ENCODE measurements at places on chromosomes 5 and 9. TPM values are rescaled to one million over a fixed set of nuclear protein-coding genes. Genes with fewer than 3 reads are reported as not detected.

- H3K27ac ChIP-seq: no peak overlapping the region
- no peaks in the 10 kb centered on the region for H3K4me1 ChIP-seq
- no peak overlapping the region for H3K4me3 ChIP-seq
- no peaks in the 10 kb centered on the region for H3K36me3 ChIP-seq
- H3K27me3 ChIP-seq: no peaks in the 10 kb centered on the region
Measured at GRCh38 chr9:127588740-127589506, 23.2 kb upstream of the STXBP1 start.

Gene FOXI1
- not detected for polyA plus RNA-seq

DNA sequence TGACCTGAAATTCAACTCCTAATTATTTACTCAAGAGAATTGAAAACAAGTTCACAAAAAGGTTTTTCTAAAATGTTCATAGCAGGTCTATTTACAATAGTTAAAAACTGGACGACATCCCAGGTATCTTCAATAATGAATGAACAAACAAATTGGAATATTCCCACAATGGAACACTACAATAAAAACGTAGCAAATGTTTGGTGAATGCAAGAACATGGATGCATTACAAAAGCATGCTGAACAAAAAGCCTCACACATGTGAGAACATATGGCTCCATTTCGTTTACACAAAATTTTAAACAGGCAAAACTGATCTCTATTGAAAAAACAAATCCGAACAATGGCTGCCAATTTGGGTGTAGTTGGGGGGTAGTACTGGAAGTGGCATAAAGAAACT lies 669.9 kb downstream of the MTRR start:
- no peaks in the 10 kb centered on the region for H3K4me1 ChIP-seq
- no peak for DNase-seq
- H3K4me3 ChIP-seq: no peak overlapping the region
- H3K36me3 ChIP-seq: no peaks in the 10 kb centered on the region

DNA sequence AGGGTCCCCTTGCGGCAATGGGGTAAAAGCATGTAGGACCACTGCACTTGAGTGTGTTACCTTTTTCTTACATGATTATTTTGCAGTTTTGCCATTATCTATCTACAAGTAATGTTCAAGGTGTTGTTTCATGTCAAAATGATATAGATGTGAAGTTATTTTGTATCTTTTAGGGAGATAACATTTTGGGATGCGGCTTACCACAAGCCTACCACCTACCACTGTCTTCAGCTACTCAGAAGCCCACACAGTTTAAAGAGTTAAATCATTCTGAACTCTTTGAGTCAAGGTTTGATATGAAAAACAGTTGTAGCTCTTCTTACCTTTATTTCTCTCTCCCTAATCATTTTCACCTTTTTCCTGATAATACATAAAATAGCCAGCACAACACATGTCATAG lies 19.8 kb downstream of the CERT1 start:
- DNase-seq: no peak
- peaks cover 2% of the 10 kb centered on the region for H3K36me3 ChIP-seq
- no peaks in the 10 kb centered on the region for H3K4me1 ChIP-seq
- H3K27ac ChIP-seq: no peak overlapping the region

DNA sequence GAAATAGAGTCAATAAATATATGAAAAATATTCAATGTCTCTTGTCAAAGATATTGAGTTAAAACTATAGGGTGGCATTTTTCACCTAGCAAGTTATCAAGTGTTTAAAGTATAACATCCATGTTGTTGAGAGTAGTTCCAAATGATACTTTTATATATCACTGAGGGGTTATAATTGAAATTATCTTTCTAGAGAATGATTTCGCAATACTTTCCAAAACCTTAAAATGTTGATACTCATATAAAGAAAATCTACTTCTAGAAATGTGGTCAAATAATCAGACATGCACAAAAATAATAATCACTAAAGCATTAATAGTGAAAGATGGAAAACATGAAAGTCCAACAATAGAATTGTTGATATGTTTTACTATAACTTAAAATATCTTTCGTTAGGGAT lies 50.1 kb downstream of the OXCT1 start:
- no peak overlapping the region for H3K27ac ChIP-seq
- H3K36me3 ChIP-seq: no peaks in the 10 kb centered on the region
- DNase-seq: no peak
- H3K4me1 ChIP-seq: peaks cover 3% of the 10 kb centered on the region
- no peak overlapping the region for H3K4me3 ChIP-seq
- no peaks in the 10 kb centered on the region for H3K27me3 ChIP-seq

Gene TSLP
- not detected for polyA plus RNA-seq

- no peak for DNase-seq
- no peaks in the 10 kb centered on the region for H3K4me1 ChIP-seq
- H3K27me3 ChIP-seq: no peaks in the 10 kb centered on the region
- no peaks in the 10 kb centered on the region for H3K36me3 ChIP-seq
Measured at GRCh38 chr5:2602451-2603271, 148.8 kb downstream of the IRX2 start.

Gene NEK6
- polyA plus RNA-seq: 97.0 TPM

Gene TRIM7
- 0.38 TPM for polyA plus RNA-seq

GRCh38 chr9:1536522-1537170 lies 478.5 kb upstream of the SMARCA2 start:
- peaks cover 6% of the 10 kb centered on the region for H3K4me1 ChIP-seq
- peak; percentile 38 for DNase-seq
- no peak overlapping the region for H3K4me3 ChIP-seq
- H3K27me3 ChIP-seq: no peaks in the 10 kb centered on the region
- no peak overlapping the region for H3K27ac ChIP-seq

Gene ZNF366
- polyA plus RNA-seq: 0.05 TPM

DNA sequence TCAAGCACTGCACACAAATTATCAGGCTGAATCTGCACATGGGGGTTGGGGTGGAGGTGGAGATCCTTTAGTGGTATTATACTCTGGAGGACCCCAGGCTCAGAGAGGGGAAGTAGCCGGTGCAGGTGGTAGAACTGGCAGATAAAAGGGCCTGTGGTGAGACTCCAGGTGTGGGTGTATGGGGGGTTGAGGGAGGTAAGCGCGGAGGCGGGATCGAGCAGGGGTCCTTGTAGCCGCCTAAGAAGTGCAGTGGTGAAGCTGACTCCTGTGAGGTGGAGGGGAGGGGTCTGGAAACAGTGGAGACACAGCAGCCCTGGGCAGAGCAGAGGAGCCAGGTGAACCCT lies 841 bp downstream of the ACSL6 start:
- DNase-seq: no peak
- no peaks in the 10 kb centered on the region for H3K36me3 ChIP-seq
- H3K27me3 ChIP-seq: peaks cover 17% of the 10 kb centered on the region
- no peak overlapping the region for H3K4me3 ChIP-seq
- no peaks in the 10 kb centered on the region for H3K4me1 ChIP-seq

Gene GGTA1
- 0.41 TPM for polyA plus RNA-seq

GRCh38 chr9:111393971-111394370 lies 63.9 kb upstream of the OR2K2 start:
- no peak overlapping the region for H3K27ac ChIP-seq
- peaks cover 8% of the 10 kb centered on the region for H3K36me3 ChIP-seq
- no peak for DNase-seq
- no peak overlapping the region for H3K4me3 ChIP-seq

- no peak overlapping the region for H3K27ac ChIP-seq
- H3K4me3 ChIP-seq: no peak overlapping the region
- no peaks in the 10 kb centered on the region for H3K27me3 ChIP-seq
- no peaks in the 10 kb centered on the region for H3K4me1 ChIP-seq
- DNase-seq: no peak
- H3K36me3 ChIP-seq: peaks cover 2% of the 10 kb centered on the region
Measured at GRCh38 chr9:79660615-79661014, 88.8 kb downstream of the TLE4 start.

- no peak overlapping the region for H3K4me3 ChIP-seq
- no peak for DNase-seq
- H3K4me1 ChIP-seq: no peaks in the 10 kb centered on the region
- H3K27ac ChIP-seq: no peak overlapping the region
Measured at GRCh38 chr5:61811052-61811451, 479.0 kb downstream of the ZSWIM6 start.

- H3K4me3 ChIP-seq: no peak overlapping the region
- H3K27ac ChIP-seq: no peak overlapping the region
- DNase-seq: no peak
- H3K36me3 ChIP-seq: peaks cover 17% of the 10 kb centered on the region
- no peaks in the 10 kb centered on the region for H3K27me3 ChIP-seq
Measured at GRCh38 chr9:113563826-113564497, 100.4 kb downstream of the RGS3 start.

Gene SLC27A6
- polyA plus RNA-seq: not detected

DNA sequence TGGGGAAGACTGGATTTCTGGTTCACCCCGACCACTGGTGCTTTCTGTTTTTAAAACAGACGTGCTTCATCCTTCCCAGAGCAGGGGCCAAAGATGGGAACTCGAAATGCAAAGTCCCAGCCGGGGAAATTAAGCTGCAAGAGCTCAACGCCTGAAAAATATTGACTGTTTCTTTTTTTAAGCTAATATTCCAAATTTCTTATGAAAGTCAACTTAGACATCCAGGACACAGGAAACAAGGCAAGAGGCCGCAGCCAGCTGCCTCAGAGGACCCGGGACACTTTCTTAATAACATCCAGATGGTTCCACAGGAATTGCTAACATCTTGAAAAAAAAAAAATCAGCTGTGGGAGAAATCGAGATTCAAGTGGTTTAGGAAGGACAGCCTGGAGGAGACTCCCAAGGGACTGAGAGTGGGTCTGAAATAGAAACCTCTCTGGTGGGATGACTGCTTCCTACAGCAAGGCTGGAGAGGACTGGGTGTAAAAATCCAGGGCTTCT lies 144.9 kb downstream of the FGF1 start:
- H3K36me3 ChIP-seq: no peaks in the 10 kb centered on the region
- H3K4me1 ChIP-seq: no peaks in the 10 kb centered on the region
- H3K27me3 ChIP-seq: no peaks in the 10 kb centered on the region

GRCh38 chr5:88236866-88237642 lies 31.6 kb downstream of the TMEM161B start:
- H3K27ac ChIP-seq: no peak overlapping the region
- H3K36me3 ChIP-seq: peaks cover 6% of the 10 kb centered on the region
- no peak overlapping the region for H3K4me3 ChIP-seq
- no peaks in the 10 kb centered on the region for H3K27me3 ChIP-seq
- DNase-seq: no peak

Gene SHISAL2B
- polyA plus RNA-seq: not detected
